ENCODE measurements at places on chromosomes 4 and X.

GRCh38 chr4:41935652-41936021, 408 bp downstream of the TMEM33 start:
- DNase-seq: no peak

- no peak for DNase-seq
These were observed 56.2 kb downstream of the CD99L2 start for GRCh38 chrX:150842198-150842685.

- DNase-seq: no peak
These were observed 84.3 kb upstream of the GPR101 start for GRCh38 chrX:137118136-137118535.

- no peak for DNase-seq
These were observed 3.2 kb downstream of the CASP3 start for GRCh38 chr4:184645904-184646610.

DNA sequence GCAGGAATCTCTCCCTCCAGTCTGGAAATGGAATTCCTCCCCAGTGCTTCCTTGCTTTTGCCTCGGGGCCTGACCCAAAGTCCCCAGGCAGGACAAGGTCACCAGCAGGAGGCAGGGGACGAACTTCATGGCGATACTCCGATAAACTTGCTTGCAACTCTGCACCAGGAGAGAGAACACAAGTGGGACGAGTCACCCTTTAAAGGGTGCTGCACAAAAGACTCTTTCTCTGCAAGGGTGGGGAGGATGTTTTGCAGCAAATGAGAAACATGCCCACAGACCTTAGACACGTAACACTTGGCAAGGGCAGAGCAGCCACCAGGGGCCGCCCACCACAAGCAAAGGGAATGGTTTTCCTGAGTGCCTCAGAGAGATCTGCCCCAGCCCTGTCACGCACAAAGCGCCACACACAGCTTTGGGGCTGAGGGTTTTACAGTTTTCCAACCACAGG, at the start of gene FGFBP2:
Gene FGFBP2 (minus strand): TSS at position 175 of the 451 bp plus-strand sequence. CDS start 46 bp downstream, at position 129.
- DNase-seq: peak; percentile 64

- no peak for DNase-seq
These were observed 14.9 kb downstream of the IGFBP7 start for GRCh38 chr4:57095245-57095644.

GRCh38 chr4:90357117-90357710, 230.0 kb downstream of the CCSER1 start:
- no peak for DNase-seq

GRCh38 chr4:126405369-126405982, 1090.7 kb downstream of the FAT4 start:
- DNase-seq: no peak

- DNase-seq: no peak
These were observed 14.2 kb upstream of the DCAF4L1 start for GRCh38 chr4:41967392-41967791.

GRCh38 chr4:164484551-164484950, 269.4 kb upstream of the SMIM31 start:
- no peak for DNase-seq

DNA sequence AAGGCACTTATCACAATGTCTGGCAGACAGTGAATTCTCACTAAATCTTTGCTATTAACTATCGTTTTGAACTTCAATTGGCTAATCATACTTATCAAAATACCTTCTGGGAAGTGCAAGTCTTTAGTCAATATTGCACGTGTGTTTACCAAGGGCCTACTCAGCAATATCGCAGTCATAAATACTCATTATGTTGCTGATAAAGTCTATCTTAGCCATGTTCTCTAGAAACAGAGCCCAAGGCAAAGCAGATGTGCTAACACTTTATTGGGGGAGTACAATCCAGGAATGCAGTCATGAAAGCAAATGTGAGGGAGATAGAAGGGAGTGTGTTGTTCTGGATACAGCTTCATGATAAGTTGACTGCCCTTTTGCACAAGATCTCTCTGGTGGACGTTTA, 90.5 kb downstream of the FBXO8 start:
- DNase-seq: no peak

DNA sequence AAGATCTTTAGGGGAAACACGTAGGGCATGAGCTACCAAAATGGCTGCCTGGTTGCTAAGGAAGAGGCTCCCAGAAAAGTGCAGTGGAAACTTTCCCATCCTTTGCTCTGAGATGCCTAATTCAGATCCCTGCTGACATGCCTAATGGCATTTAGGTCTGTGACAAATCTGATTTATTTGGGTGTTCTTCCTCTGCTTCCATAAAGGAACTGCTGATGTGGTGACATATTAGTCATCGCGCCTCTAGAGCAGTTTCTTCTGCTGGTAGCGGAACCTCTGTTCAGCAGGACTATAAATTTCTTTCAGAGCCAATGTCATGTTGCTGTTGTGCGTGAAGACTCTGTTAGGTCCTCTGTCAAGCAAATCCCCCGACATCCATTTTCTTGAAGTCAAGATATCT, 310.0 kb downstream of the PDHA2 start:
- no peak for DNase-seq

GRCh38 chrX:154373340-154374306, 811 bp downstream of the FLNA start:
- DNase-seq: no peak

GRCh38 chr4:37641886-37642849, 44.0 kb downstream of the RELL1 start:
- DNase-seq: no peak

DNA sequence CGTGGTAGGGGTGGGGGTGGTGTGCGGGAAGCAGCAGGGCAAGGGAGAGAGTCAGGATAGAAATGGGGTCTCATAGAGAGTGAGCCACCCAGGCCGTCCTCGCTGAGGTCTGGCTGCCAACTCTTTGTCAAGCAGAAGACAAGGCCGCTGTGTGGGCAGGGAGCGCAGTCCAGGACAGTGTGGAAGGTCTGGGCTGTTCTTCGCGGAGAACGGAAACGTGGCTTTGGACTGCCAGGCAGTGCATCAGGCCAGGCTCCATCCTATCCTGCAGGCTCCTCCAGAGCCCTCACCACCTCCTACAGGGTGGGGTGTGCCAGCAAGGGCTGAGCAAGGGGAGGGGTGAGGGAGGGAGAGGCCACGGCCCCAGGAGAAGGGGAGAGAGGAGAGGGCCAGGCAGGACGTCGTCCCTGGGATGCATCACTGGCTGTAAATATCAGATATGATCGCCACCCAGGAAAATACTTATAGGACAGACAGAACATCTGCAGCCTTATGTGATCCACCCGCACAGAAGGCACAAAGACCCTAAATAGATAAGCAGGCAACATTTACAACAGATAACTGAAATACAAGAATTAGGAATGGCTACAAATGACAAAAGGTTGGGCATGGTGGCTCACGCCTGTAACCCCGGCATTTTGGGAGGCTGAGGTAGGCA, 85.3 kb downstream of the ABLIM2 start:
- DNase-seq: no peak

DNA sequence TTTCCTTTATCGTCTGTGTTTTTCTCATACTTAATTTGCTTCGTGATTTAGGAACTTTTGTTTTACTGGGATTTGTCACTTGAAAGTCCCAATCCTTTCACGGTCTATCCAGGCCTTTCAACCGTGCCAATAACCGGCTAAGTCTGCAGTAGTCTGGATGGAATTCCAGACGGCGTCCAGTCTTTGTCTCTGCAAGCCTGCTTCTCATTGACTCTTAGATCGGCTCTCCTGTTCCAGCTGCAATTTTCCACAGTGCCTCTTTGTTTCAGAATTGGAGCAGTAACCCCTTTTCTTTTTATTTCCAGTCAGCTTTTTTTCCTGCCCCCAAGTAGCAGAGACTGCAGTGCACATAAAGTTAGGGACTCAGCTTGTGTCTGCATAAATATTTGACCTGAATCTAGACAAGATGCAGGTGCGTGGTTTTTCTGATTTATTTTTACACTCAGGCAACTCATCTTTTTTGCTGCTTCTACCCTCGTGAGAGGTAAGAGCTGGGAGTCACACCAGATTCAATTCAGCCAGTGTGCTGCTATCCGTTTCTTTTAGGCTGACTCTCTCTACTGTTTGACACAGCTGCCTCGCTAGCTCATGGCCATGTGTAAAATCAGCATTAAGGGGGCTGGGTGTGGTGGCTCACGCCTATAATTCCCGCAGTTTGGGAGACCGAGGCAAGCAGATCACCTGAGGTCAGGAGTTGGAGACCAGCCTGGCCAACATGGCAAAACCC, 37.4 kb upstream of the DHRSX start:
- no peak for DNase-seq

GRCh38 chr4:23161787-23162186, 469.1 kb downstream of the GBA3 start:
- no peak for DNase-seq

DNA sequence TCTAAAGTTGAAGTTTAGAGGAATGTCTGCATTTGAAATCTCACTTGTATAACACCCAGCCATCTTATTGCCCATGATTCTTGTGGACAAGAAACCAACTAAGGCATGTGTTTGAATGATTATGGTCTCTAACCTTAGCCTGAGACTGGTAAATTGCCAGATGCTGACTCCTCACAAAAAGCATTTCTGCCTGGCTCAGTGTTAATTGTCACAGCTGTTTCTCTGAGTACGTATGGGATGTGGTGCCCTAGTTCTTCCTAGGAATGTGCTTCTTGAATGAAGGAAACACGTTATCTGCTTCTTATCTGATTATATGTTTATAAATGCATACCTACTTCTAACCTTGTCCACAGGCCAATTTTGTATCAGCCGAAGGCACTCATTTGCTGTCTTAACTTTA, 63.1 kb upstream of the NDP start:
- no peak for DNase-seq

DNA sequence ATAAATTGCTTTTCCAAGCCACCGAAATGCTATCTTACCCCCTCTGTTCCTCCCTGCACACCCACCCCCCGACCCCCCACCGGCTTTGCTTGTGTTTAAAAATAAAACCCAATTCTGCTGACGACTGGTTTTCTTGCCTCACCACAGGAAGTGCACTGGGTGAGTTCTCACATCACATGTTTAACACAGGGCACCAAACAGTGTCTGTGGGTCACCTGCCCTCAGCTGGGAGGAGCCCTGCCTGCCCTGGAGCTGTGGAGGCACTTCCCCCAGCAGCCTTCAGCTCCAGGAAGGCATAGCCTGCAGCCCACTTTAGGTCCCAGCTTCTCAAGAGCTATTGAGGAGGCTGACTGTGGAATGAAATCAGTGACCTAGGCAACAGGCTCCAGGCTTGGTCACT, 8.8 kb downstream of the TMEM255A start:
- DNase-seq: peak; percentile 30

GRCh38 chr4:46399440-46399839, 9.5 kb upstream of the GABRA2 start:
- DNase-seq: no peak

- DNase-seq: no peak
These were observed 85.0 kb downstream of the RCHY1 start for GRCh38 chr4:75429208-75429607.

DNA sequence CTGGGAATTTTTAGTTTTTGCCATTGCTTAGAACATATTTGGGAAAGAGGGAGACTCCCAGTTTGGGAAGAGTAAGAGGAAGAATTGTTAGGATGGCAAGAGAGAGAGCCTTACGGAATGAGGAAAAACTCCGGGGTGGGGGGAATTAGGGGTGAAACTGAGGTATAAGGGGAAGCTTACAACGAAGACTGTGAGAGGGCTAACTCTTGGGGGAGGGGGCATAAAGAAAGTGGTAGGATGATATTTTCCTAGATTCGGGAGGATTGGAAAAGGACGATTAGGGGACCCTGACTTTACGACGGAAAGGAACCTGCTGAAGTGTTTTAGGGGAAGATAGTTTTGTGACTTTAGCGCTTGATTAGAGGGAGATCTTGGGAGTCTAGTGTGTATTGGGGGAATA, 86.2 kb upstream of the HPRT1 start:
- no peak for DNase-seq

DNA sequence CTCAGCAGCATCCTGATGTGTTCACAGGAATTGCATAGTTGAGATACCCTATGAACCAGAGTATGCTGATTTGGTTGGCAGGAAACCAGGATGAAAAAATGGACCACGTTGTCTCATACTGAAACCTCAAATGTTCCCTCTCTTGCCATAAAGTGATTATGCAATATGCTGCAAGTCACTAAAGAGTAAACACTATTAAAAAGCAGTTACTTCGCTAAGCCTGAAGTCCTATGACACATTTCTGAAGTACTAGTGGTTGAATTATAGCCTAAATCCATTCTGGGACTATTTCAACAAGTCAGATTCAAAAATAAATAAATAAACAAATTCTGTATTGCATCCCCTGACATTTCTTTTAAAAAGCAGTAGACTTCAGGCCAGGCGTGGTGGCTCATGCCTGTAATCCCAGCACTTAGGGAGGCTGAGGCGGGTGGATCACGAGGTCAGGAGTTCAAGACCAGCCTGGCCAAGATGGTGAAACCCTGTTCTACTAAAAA, 106.0 kb upstream of the NAP1L5 start:
- DNase-seq: no peak

DNA sequence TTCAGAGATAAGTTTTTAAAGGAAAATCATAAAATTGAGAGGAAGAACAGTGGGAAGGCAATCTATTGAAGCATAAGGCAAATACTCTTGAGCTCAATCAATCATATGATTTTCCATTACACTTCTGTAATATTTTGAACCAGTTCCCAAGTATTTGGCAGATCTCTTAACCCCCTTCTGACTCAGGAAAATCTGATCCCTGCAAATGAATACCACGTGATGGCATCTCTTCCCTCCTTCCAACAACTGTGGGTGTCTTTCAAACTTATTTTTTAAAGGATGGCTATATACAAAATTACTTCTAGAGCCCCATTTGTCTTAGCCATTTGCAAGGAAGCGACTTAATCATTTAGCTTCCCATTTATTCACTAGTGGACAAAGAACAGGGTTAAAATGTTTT, 41.9 kb downstream of the AMOT start:
- DNase-seq: no peak

GRCh38 chr4:159104694-159105414, 2.0 kb downstream of the RAPGEF2 start:
- DNase-seq: no peak

GRCh38 chr4:70945046-70945445, 42.9 kb downstream of the MOB1B start:
- DNase-seq: no peak

GRCh38 chrX:38891641-38892413, 90.6 kb downstream of the MID1IP1 start:
- DNase-seq: no peak

DNA sequence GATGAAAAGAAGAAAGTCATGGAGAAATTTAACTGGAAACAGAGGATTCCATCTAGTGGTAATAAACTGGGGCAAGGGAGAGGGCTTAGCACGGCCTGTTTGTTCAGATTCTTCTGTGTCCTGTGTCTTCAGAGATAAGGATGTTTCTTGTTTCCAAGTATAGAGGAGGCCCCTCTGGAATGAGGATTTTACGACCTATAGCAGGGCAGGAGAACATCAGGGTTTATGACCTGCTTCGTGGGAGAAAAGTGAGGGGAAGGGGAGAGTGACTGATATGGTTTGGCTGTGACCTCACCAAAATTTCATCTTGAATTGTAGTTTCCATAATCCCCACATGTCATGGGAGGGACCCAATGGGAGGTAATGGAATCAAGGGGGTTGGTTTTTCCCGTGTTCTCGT, 93.0 kb upstream of the LDB2 start:
- DNase-seq: no peak

Measured in activated T-cell treated with anti-CD3 and anti-CD28 coated beads, Interleukin-2, amount 50 U/mL, for 1 hour (primary cell).